Activated naive CD8-positive, alpha-beta T cell treated with anti-CD3 and anti-CD28 coated beads for 36 hours (primary cell): ENCODE measurements at places on chromosomes 3 and 15. TPM values are rescaled to one million over a fixed set of nuclear protein-coding genes. Genes with fewer than 3 reads are reported as not detected.

Gene EDC3
- total RNA-seq, result 54.3 TPM

GRCh38 chr3:52086976-52087663 lies 30.7 kb upstream of the DUSP7 start:
- DNase-seq, result no peak

- no peak for DNase-seq
Observed at GRCh38 chr15:57529748-57530147, 62.0 kb upstream of the MYZAP start.

DNA sequence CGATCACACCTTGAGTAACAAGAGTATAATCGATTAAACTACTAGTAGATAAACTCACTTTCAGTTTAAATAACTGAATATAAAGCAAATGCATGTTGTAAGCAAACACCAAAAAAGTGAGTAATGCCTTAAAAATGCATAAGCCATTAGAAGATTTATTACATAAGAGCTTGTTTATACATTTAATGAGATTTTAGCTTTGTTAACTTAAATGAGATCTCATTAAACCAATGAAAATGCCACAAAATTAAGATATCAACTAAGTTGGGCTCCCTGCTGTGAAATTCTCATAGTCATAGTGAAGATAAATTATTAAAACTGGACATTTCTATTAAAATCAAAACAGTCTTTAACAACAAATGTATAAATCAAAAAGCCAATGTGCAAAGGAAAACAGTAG lies 701.2 kb downstream of the NLGN1 start:
- no peak for DNase-seq

- no peak for DNase-seq
Observed at GRCh38 chr15:63291507-63291906, 14.1 kb downstream of the APH1B start.

Gene EDEM1
- 132 TPM for total RNA-seq

Gene PCOLCE2
- 1.3 TPM for total RNA-seq

Gene ZSCAN2
- total RNA-seq, result 7.6 TPM

DNA sequence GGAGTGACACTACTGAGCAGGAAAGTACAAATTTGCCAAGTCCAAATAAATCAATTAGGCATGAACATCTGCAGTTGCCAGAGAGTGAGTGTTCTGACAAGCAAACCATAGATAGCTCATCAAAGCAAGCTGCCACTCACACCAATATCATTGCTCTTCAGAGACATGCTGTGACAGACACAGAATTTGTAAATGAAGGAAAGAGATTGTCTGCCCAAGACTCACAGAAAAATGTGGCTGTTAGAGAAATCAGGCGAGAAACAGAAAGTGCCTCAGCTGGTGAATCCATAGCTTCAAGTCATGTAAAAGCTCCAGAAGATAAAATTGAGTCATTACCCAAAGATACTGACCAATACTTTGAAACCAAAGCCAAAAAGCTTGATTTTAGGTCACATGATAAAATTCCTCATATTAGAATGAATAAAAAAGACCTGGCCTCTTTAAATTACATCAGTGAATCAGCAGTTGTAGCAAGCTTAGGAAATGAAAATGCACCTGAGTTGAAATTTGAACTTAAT lies 50.8 kb downstream of the CRYBG3 start:
- DNase-seq, result no peak

Gene CNTN3
- not detected for total RNA-seq

Gene GAP43
- total RNA-seq, result 0.16 TPM

GRCh38 chr3:58175437-58176184 lies 35.2 kb downstream of the DNASE1L3 start:
- DNase-seq, result no peak

GRCh38 chr15:98669638-98670037 lies 21.3 kb downstream of the IGF1R start:
- no peak for DNase-seq
